ENCODE measurements at places on chromosomes 4 and X.
A peak's percentile ranks its signal among the peaks of the same experiment; 100 is the strongest.

- DNase-seq, result no peak
Observed at GRCh38 chr4:62644372-62644771, 1444.2 kb downstream of the ADGRL3 start.

DNA sequence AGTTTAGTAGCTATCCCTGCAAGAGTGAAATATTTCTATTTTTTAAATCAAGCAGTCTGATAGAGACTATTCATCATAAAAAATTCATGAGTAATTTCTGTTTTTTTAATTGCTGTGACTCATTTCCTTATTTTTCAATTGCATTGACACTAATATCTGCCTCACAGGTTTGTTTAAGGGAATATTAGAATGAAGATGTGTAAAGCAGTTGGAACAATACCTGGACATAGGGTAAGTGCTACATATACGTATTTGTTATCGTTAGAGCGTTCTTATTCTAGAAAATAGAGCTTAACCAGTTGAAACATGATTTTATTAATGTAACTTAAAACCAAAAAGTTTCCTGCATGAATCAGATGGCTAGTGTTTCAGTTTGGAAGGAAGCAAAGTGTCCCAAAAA is 2211.3 kb downstream of the PCDH7 start:
- no peak for DNase-seq

DNA sequence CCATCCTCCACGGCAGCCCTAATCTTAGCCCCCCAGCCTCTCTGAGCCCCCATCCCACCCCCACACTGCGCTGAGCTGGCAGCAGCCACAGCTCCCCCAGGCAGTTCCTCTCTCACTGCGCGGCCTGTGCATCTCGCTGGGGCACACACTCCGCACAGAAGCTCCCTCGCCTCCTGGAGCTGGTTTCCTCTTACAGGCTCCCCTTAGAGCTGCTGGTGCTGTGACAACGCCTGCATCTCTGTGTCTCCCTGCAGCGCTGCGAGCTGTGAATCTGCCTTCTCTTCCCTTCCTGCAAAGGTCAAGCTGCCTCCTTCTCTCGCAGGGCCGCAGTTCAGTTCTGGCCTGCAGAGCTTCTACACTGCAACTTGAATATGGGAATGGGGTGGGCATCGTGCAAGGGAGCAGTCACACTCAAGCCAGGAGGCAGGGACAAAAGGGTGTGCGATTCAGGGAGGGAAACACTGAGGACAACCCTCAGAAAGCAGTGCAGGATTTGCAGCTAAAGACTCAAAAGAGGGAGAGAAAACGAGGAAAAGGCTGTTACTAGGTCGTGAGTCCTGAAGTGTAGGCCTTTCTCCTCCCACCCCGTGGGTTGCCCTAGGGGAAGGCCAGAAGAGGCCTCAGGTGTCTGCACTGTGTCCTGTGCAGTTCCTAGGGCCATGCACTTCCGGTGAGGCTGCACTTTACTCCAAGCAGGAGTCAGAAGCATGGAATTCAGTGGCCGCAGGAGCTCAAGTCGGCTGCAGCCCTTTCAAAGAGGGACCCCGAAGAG is 87.0 kb downstream of the BCOR start:
- DNase-seq, result no peak

DNA sequence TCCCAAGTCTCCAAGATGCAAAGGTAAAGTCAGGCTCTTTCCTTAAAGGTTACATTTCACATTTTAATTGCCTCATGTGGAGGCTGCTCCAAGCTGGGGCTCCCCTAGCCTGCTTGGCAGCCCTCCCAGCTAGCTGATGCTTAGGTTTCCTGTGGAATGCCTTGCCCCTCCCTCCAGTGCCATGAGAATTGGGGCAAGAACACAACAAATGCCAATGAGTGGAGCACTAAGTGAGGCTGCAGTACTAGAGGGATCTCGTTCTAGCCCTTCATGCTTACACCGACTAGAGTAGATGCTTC is 597.7 kb downstream of the MID1IP1 start:
- peak; percentile 1 for DNase-seq

DNA sequence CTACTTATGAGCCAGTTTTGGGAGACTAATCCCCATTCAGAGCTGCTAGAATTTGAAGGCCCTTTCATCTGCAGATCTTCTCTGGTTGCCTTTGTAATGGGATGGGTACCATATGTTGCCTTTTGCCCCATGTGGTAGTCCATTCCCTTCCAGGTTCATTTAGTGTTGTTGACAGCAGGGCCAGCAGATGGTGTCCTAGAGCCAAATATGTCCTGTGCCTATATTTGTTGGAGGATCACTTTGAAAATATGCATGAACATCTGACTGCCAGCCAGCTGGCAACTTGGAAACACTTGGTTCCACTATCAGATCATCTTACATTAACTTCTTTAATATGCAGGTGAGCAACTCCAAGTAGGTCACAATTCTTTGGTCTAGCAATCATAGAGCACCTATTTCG is 30.4 kb downstream of the CFAP299 start:
- no peak for DNase-seq

DNA sequence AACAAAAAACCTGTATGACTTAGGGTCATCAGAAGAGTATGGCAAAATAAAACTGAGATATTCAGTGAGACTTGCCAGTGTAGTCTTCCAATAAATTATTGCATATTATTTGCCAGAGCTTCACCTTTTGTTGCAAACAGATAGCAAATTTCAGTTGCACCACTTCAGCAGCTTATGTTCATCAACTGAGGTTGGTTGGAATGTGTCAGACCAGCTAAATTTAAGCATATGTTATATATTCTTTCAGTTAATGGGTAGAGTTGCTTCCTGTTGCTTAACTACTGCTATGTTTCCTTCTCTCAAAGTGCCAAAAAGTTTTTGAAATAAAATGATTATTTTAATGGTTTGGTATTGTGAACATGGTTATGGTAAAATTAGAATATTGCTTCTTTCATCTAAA is 61.5 kb downstream of the GALNT7 start:
- DNase-seq, result no peak

- no peak for DNase-seq
Observed at GRCh38 chr4:177879851-177880250, 437.6 kb upstream of the AGA start.

- DNase-seq, result no peak
Observed at GRCh38 chr4:184376126-184376838, 98.1 kb downstream of the IRF2 start.

DNA sequence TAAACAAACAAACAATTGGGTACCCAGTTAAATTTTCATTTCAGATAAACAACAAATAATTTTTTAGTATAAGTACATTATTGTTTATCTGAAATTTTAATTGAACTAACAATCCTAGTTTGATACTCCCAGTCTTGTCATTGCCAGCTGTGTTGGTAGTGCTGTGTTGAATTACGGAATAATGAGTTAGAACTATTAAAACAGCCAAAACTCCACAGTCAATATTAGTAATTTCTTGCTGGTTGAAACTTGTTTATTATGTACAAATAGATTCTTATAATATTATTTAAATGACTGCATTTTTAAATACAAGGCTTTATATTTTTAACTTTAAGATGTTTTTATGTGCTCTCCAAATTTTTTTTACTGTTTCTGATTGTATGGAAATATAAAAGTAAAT is 2.9 kb downstream of the CXCL8 start:
- no peak for DNase-seq

- DNase-seq, result no peak
Observed at GRCh38 chr4:535181-535923, 36.3 kb downstream of the PIGG start.

DNA sequence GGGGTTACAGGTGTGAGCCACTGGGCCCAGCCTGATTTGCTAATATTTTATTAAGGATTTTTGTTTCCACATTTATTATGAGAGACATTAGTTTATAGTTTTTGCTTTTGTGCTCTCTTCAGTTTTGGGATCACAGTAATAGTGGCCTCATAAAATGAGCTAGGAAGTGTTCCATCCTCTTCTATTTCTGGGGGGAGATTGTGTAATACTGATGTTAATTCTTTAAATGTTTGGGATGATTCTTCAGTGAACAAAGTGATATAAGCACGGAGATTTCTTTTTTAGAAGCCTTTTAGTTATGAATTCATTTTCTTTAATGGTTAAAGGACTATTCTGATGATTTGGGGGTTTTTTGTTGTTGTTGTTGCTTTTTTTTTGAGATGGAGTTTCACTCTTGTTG is 41.3 kb downstream of the RBMX start:
- DNase-seq, result no peak

GRCh38 chr4:10083331-10083771 is 33.2 kb downstream of the WDR1 start:
- DNase-seq, result no peak

GRCh38 chr4:24837781-24838180 is 42.4 kb downstream of the SOD3 start:
- DNase-seq, result no peak

DNA sequence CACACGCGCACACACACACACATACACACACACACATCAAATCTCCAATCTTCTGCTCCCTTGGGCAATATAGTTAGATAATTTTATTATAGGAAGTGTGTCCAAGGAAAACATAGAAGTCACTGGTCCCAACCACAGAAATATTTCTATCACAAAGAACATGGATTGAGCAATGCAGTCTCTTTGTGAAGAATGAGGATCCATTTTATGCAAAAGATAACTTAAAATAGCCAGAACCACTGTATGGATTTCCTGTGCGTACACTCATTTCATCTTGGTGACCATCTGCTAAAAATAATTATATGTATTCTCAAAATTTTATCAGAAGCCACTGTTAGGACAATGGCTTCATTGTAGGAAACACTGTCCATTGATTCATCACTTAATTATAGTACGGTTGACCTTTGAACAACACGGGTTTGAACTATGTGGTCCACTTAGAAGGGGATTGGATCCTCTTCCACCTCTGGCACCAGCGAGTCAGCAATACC is 169.6 kb upstream of the MXRA5 start:
- DNase-seq, result no peak

DNA sequence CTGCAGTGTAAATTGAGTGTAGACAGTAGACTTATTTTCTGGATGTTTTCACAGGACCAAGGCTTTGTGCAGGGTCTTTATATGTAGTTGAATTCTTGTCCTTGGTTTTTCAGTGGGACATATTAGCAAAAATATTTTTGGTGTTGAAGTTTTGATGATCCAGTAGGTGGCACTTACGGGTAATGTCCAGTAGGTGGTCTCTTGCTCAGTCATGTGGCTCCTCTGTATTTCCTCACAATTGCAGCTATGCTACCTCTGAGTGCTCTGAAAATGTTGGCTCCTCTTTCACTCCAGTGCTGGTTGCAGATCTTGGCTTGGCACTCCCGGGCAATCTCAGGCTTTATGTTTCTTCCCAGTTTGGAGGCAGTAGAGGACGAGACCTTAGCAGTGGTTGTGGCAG is 419.8 kb upstream of the AMOT start:
- no peak for DNase-seq

DNA sequence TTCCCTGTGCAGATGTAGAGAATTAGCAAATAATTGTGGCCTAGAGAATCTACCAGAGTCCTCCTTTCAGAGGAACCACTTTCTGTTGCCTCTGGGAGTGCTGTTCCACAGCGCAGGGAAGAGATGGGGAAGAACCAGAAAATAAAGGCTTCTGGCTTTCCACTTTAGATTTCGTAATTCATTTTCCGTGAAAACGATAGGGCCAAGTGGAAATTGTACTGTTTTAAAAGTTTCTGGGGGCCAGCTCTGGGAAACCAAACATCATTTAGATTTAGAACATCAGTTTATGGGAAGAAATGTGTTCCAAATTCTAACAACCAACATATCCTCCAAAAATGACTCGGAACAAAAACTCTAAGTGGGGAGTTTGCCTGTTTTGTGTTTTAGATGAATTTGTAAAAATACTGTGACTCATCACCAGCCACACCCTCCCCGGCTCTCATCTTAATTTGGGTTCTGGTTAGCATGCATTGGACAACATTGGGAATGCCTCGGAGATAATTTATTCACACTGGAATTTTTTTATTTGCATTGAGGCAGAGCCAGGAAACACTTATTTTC is 65.2 kb upstream of the LNX1 start:
- no peak for DNase-seq

GRCh38 chr4:101191302-101192098 is 155.8 kb downstream of the PPP3CA start:
- peak; percentile 64 for DNase-seq

DNA sequence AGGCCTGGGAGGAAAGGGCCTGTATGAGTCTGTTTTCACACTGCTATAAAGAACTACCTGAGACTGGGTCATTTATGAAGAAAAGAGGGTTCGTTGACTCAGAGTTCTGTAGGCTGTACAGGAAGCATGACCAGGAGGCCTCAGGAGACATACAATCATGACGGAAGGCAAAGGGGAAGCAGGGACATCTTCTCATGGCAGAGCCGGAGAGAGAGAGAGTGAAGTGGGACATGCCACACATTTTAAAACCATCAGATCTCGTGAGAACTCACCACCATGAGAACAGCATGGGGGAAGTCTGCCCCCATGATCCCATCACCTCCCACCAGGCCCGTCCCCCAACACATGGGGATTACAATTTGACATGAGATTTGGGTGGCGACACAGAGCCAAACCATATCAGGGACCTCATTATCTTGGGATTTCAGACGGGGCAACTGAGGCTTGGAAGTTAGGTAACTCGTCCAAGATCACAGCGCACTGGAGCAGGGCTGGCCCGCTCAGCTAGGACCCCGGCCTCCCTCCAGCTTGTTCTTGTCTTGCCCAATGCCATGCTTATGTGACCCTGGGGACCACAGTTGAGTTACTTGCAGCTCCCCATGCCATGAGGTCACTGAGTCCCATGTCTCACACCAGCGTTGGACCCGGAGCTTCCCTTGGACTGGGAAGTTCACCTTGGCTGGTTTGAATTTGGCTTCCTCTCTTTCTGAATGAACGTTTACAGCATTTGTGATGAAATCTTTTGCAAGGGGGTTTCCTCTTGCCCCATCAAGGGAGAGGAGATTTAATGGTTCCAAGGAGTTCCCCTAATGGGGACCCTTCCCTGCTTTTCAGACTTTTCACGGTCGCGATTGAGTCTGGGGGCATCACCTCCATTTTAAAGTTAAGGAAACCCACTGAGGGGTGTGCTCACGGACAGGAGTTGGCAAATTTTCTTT is 18.1 kb downstream of the HTRA3 start:
- no peak for DNase-seq

DNA sequence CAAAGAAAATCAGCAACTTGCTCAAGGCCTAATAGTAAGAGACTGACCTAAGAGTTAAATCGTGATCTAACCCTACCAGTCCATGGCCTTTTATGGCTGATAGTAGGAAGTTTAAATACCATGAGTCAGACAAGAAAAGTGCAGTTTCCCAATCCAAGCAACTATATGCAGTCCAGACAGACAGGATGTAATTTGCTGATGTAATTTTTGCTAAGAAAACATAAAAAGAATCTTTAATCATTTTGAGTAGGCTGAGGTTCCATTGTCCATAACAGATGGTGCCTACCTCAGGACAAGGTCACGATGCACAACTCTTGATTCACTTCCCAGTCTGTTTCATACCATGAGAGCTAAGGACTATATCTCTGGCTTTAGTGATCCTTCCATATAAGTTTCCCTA is 317.5 kb upstream of the GRIA3 start:
- no peak for DNase-seq

DNA sequence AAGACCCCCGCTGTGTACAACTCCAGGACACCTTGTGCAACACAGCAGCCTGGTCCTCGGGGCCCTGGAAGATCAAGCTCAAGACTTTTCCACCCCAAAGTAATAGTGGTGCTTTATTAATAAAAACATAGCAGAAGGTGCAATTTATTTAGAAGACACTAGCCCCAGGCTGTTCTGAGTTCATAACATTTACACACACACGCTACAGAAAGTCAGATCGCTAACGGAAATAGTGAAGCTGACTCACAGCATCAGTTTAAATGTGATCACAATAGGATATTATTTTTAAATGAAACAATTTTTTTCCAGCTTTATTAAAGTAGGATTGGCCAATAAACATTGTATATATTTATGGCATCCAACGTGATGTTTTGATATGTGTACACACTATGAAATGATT is 141.0 kb downstream of the STK32B start:
- no peak for DNase-seq
